Glomerular endothelial cell (primary cell): ENCODE measurements at places on chromosomes 3 and 15. TPM values are rescaled to one million over a fixed set of nuclear protein-coding genes. Genes with fewer than 3 reads are reported as not detected.

- DNase-seq = no peak
These were observed 18.7 kb upstream of the KLF15 start for GRCh38 chr3:126375835-126376331.

DNA sequence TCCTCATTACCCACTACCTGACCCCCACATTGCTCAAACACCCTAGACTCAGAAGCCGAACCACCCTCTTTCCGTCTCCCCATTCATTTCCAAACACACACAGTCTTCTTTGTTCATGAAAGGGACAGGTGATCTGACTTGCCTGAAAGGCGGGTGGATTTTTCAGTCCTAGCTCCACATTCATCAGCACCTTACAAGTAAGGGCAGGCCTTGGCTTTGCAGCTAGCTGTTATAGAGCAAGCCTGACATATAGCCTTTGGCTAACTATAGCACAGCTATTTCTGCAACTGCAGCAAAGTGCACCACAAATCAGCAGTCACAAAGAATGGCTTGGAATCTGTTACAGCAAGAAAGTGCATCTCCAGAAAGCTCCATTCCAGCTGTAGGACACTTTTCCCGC is 139.8 kb downstream of the XXYLT1 start:
- DNase-seq = no peak

GRCh38 chr3:5305684-5305989 is 118.1 kb downstream of the EDEM1 start:
- no peak for DNase-seq

DNA sequence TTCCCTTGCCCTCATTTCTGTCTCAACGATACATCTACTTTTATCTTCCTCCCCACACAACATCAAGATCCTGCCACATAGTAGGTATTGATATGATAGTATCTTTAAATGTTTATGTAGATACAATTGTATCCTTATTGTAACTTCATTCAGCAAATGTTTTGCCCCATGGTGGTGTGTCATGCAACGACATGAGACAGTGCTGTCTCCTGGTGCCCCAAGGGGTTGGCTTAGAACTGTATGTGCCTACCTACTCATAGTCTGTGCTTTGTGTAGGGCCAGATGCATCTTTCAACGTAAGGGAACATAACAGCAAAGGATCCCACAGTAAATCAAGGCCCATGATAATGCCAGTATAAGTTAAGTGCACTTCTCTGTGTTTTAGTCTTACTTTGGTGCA is 2.8 kb upstream of the CD47 start:
- no peak for DNase-seq

GRCh38 chr3:156459434-156459833 is 95.5 kb downstream of the SSR3 start:
- no peak for DNase-seq

- DNase-seq = no peak
These were observed 33.7 kb downstream of the ANXA2 start for GRCh38 chr15:60363903-60364611.

DNA sequence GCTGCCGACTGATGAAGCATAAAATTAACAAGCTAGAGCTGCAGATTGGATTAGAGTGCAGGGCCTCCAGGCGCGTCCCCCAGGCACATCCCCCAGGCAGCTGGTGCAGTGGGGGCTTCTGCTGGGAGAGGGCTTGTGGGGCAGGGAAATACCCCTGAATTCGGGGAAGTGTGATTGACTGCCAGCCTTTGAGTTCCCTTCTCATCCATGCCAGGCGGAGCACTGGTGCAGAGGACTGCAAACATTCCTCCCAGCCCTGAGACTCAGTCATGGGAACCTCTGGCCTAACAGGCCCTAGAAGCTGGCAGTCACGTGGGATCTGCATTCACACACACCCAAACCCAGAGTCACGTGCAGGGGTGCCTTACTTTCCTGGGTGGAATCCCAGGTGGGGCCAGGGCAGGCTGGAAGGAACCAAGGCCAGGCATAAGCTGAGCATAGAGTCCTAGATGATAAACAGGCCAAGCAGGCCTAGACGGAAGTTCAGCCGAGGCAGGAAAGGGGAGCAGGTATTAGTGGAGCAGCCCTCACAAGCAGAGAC is 46.2 kb upstream of the SEC22A start:
- DNase-seq = no peak

GRCh38 chr15:48406911-48407310 is 75.7 kb downstream of the DUT start:
- no peak for DNase-seq

- DNase-seq = no peak
These were observed 15.3 kb upstream of the MCCC1 start for GRCh38 chr3:183114384-183115178.

- DNase-seq = no peak
These were observed 1.2 kb upstream of the RUBCN start for GRCh38 chr3:197737749-197738462.

- DNase-seq = no peak
These were observed 113.5 kb upstream of the CHL1 start for GRCh38 chr3:83096-83495.

Gene TMC3
- total RNA-seq = not detected in 2 replicates

Gene LYSMD4
- total RNA-seq = 6.8 and 8.3 TPM in 2 replicates

Gene EPB42
- total RNA-seq = not detected in 2 replicates

DNA sequence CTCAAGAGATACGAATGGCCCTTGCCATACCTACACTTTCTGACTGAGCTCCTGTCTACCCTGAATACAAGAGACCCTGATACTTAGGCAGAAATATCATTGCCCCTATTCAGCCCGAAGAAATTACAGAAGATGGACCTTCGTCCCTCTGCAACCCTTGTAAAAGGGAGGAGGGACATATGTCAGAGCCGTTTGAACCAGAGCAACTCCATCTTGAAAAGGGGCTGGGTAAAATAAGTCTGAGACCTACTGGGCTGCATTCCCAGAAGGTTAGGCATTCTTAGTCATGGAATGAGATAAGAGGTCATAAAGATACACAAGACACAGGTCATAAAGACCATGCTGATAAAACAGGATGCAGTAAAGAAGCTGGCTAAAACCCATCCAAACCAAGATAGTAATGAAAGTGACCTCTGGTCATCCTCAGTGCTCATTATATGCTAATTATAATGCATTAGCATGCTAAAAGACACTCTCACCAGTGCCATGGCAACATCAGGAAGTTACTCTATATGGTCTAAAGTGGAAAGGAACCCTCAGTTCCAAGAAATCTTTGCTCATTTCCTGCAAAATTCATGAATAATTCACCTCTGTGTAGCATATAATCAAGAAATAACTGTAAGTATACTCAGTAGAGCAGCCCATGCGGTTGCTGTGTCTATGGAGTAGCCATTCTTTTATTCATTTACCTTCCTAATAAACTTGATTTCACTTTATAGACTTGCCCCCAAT is 49.7 kb upstream of the GPD1L start:
- DNase-seq = peak; percentile 12

DNA sequence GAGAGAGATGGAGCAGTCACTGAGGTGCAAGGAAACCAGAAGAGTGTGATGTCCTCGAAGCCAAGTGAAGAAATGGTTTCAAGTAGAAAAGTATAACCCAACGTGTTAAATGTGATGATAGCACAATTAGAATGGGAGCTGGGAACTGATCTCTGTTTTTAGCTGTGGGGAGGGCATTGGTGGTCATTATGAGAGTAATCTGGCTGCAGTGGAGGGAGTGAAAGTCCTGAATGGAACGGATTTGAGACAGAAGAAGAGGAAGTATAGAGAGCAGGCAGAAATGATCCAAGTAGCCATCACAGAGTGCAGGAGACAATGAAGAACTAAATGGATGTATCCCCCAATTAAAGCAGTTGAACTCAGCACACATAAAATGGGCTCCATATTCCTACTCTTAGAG is 235.3 kb downstream of the IGSF11 start:
- no peak for DNase-seq

GRCh38 chr3:7062714-7063113 is 201.8 kb downstream of the GRM7 start:
- no peak for DNase-seq

DNA sequence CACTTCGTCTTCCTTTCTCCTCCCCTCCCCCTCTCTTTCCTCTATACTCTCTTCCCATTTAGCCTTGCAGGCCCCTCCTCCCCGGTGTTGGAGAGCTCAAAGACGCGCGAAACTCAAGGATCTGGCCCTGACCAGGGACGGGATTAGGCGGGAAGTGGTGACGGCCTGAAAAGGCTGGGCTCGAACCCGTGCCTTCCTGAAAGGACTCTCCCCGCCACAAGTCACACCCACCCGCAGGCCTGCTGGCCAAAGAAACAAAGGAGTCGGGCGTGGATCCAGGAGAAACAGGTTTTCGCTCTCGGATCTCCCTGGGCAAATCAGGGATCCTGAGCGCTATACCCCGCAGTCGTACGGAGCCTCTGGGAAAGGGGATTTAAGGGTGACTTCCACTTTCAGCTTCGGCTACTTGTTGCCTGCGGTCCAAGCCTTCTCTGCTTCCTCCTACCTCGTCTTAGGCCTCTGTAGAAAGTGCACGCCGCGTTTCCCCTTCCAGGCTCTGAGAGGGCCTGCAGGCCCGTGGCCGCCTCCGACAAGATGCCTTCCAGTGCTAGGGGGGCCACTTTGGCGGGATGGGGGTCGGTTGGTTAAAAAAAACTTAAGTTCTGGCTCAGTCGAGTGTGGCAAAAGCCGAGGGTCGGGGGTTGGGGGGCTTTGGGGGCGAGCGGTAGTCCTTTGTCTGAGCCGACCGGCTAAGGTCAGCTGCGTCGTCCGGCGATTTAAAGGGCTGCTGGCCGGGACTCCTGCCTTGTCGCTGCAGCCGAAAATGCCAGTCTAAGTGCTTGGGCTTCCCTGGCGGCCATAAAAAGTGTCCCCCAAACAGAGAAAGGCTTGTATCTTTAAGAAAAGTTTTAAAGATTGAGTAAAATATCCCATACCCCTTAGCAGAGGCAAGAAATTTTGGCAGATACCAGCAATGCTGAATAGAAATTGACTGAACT is 8.2 kb downstream of the ZIC4 start:
- DNase-seq = no peak

- no peak for DNase-seq
These were observed 88.5 kb upstream of the GOLGA8J start for GRCh38 chr15:29994284-29994683.

DNA sequence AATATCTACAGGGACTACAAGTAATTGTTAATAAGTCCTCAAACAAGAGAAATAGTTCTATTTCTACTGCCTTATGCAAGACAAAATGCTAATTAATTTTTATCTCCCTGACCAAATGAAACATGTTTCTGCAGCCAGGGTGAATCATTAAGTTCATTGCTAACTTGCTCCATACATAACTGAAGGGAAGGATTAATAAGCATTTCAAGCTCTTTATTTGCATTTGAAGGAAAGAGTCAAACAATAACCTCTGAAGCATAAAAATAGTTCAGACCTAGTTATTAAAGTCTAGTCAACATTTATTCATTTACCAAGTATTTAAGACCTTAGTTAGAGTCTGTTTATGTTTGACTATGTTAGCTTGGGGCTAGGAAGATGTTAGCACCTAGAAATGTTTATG is 120.0 kb downstream of the ATP1B3 start:
- DNase-seq = no peak

GRCh38 chr15:38551720-38552648 is 12.6 kb downstream of the RASGRP1 start:
- no peak for DNase-seq

DNA sequence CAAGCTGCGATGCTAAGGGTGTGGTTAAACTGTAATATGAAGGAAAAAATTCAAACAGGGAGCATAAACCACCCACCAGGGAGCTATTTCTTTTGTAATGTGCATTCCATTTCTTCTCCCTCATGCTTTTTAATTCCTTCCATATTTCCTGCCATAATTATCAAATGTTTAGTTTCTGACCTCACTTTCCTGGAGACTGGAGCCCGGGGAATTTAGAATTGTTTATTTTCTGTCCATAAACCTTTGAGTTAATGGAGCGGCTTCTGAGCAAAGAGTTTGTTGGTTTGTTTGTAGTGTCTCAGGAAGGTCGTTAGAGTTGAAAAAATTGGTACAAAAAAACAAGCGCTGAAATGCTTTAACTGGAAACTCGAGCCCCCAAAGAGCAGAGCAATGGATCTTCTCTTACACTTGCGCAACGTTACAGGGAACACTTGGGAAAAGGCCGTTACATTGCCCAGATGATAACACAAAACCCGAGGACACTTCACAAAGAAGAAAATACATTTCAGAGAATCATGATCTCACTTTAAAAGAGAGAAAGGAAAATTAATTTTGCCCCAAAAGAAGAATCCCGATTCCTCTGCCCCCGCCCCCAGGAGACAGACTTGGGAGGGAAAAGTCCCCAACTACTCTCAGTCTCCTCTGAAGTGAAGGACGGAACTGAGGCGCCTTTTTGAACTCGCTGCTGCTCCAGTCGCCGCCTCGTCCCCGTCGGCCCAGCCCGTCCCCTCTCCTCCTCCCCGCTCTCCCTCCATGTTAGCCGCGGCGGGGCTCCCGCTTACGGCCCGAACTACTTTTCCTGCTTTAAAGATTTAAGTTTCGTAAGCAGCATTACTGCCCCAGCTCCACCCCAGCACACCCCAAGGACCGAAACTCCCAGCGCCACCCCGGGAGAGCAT is 842 bp downstream of the FSTL1 start:
- DNase-seq = no peak

DNA sequence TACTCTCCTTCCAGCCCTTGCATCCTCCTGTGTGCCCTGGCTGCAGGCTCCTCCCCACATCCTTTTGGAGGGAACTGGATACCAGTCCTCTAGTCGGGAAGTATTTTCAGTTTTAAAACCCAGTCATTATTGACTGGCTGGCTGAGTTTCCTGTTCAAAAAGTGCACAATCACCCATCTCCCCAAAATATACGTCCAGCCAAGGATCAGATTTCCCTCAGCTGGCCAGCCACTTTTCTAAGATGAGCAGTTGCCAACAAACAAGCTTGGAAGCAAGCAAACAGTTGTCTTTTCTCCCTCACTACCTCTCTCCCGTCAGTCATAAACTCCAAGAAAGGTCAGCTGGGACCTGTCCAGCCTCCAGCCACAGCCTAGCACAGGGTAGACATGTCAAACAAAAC is 147.7 kb upstream of the GALNT15 start:
- DNase-seq = no peak

Gene BCL2A1
- total RNA-seq = not detected in 2 replicates

Gene GOLGA8T
- total RNA-seq = 0.23 TPM in 1 of 2 replicates, not detected in the other
